RKO (cell line): ENCODE measurements at places on chromosomes 2 and 18.

DNA sequence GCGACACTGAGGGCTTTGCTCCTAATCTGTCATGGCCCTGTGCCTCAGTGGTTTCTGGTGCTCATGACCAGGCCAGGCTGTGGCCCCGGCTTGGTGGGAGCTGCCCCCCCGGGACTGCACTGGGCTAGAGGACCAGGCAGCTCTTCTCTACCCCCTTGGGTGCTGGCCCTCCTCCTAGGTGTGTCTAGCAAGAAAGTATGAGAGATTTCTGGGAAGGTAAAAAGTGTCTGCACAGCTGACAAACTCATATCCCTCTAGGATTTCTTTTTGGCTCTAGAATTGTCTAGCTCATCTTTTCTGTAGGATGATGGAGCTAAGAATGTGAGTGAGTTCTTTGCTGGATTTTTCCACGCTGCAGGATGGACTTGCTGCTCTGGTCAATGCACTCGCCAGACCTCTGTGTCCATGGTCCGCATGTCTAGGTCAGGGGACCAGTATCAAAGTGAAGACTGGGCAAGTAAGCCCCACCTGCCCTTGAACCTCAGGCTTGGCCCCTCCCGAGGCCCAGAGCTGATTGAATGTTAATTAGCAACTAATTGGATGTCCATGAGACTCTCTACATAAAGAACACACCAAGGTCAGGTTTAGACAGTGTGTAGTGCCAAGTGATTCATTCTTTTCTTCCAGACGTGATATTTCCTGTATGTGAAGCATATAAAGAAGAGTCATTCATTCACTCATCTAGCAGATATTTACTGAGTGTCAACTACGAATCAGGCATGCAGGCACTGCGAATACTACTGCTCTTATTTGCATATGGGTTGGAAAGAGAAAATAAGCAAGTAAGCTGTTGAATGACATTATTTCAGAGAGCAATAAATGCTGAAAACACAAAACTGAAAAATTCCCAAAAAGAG is 15.6 kb upstream of the PSD4 start:
- DNase-seq = peak; percentile 98

DNA sequence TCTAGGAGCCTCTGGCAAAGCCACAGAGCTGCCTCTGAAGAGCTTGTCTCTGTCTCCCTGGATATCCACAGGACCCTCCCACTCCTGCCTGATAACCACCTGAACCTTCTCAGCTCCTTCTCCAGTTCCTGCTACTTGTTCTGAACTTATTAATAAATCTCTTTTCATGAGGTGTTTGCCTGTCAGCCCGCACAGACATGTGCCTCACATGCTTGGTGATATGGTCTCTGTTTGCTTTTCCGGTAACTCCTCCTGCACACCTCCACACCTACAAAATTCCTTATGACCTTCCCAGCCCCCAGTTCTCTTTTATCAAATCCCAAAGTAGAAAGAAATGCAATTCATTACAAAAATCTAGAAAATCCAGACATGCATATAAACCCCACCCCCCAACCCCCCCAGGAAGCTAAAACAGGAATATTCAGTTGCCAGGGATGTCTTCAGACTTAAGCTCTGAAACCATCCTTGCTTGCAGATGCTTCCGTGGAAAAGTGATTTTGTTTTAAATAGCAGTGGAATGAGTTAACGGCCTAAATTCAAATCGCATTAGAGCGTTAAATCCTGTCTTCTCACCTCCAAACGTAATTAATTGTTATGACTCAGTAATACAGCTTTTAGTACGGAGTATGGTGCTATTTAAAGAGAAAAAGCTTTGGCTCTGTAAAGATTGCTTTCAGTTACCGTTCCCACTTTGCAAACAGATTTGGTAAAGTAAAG is 2.1 kb upstream of the PID1 start:
- no peak for DNase-seq

DNA sequence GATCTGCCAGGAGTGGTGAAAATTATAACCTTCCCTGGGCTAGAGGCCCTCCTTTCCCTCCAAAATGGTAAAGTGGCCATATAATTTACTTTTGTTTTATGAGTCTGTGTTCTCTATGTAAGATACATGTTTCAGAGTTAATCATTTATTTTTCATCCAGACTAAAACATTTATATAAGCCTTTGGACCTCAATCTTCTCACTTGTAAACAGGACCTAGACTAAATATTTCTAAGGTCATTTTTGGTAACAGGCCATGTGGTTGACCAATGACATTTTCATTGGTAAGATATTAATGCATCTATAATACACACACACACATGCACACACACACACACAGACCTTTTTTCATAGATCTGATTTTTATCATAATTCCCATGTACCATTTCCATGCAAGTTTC is 79.7 kb upstream of the KCTD1 start:
- no peak for DNase-seq

- DNase-seq = no peak
These were observed 1617.4 kb upstream of the ACVR2A start for GRCh38 chr2:146227152-146228019.

DNA sequence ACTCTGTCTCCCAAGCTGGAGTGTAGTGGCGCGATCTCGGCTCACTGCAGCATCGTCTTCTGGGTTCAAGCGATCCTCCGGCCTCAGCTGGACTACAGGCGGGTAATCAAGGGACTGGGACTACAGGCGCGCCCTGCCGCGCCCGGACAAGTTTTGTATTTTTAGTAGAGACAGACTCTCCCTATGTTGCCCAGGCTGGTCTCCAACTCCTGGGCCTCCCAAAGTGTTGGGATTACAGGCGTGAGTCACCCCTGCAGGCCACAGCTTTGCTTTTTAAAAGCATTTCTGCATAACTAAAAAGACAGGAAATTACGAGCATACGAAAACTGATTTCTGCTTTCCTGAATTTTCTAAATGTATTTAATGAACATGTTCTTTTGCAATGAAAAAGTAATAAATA is 916 bp upstream of the OSBPL1A start:
- no peak for DNase-seq
